Stimulated activated CD8-positive, alpha-beta memory T cell treated with anti-CD3 and anti-CD28 coated beads, Interleukin-4, amount 100 ng/mL, for 4 hours (primary cell): ENCODE measurements at places on chromosomes 4 and X.

- no peak for DNase-seq
Measured at GRCh38 chr4:119581190-119581873, 47.3 kb downstream of the PDE5A start.

DNA sequence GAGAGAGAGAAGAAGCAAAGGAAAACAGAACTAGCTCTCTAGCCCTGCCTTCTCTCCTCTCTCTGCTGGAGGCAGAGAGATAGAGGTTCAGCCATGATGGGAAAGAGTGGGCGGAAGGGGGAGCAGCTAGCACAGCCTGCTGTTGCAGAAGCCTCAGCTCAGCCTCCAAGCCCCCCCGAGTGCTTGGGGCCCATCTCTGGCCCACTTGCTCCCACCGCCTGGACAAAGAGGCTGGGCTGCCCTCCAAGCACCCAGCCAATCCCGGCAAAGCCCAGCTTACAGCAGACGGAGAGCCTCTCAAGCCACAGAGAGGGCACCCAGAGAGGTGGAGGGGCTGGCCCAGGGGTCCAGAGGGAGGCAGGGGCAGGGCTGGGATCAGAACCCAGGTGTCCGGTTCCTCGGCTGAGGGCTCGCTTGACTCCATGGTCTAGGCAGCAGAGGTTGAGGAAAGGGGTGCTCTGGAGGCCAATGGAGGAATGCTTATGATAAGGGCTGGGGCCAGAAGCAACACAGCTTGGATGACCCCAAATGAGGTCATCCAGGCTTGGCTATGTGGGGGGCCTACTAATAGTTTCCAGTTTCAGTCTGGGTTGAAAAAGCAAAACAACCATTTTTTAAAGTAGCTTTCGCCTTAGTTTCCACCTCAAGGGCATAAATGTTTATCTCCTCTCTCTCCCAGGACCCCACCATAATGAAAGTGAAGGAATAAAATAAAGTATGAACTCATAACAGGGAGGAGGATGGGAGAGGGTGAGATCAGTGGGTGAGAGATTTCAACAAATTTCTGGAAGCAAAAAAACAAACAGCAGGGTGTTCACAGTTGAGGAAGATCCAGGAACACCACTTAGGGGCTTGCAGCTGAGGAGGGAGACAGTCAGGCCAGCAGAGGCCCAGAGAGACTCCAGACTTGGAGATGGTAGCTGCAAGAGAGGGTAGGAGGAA, 24.9 kb upstream of the IQSEC2 start:
- no peak for DNase-seq

GRCh38 chrX:18997916-18998315, 14.0 kb upstream of the PHKA2 start:
- no peak for DNase-seq

DNA sequence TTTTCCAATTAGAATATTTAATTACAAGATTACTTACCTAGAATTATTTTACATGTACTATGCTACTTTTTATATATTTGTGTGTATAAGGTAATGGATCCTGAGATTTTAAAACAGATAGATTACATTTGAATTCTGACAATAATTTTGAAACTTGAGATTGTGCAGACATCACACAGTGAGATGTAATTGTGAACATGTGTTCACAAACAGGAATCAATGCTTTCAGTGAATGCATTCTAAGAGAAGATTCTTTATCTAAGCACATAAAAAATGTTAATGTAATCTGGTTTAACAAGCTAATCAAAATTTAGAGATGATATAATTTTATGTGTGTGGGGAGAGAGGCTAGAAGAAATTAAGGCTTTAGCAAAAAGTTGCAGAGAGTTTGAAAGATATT, 1925.5 kb downstream of the ARAP2 start:
- DNase-seq: no peak

DNA sequence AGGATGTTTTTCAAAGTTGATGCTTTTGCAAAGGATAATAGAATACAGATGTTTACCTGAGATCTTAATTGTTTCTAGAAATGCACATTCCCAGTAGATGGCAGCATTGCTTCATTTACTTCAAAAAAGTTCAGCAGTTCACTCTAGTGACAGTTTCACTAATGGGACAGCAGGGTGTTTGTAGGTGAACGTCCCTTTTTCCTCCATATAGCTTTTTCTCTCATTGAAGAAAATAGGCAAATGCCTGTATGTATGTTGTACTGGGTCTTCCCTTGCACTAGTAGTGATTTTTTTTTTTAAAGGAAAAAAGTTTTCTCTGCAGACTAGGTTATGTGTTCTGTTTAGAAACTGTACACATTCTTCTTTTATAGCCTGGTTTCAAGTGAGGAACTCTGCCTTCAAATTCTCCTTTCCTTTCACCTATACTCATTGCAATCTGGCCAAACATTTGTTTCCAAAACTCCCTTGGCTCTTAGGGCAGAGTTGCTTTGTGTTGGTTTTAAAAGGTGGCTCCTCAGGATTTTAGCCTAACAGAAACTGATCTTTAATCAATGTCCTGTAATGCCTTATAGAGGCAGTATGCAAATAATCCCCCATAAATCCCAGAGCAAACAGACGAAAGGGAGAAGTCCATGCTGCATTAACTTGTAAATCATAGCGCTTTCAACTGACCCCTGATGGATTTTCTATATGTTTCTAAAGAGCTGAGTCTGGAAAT, 86.3 kb downstream of the EGF start:
- no peak for DNase-seq

- DNase-seq: no peak
Measured at GRCh38 chrX:100316987-100317386, 93.1 kb downstream of the PCDH19 start.

- no peak for DNase-seq
Measured at GRCh38 chrX:44060221-44060620, 87.0 kb upstream of the NDP start.

DNA sequence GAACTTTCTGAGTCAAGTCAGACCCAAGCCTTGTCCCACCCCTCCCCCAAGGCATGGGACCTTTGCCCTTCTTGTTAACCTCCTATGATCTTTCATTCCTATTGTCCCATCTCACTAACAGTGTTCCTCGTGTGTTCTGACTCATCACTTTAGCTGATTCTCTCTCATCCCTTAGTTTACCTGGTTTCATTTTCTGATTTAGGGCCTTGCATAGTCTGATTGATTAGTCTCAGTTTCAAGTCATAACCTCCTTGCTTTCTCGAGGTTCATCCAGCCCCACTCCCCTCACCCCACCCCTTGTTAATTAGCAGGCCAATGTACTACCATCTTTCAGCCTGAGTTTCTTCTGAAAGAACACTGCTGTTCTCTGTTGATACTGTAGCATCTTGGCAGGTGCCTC, 517.4 kb downstream of the RPA4 start:
- no peak for DNase-seq

GRCh38 chrX:35023683-35024082, 81.1 kb downstream of the FAM47B start:
- DNase-seq: no peak

DNA sequence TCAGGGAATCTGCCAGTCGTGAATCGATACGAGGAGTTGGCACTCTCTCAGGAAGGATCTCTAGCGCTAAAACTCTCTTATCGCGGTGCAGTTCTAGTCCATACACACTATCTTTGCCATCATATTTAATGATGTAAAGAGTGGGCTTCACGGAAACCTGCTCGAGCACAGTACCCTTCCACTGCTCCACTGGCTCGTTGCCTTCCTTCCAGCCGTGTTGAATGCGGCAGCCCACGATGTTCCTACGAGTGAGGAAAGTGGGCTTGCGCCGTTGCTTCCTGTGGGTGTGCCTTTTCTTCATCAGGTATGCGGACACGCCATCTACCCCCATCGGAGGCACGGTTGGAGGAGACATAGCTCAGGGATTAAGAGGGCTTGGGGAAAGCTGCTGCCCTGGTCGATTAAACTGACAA, 661 bp downstream of the SPIN4 start:
- no peak for DNase-seq

DNA sequence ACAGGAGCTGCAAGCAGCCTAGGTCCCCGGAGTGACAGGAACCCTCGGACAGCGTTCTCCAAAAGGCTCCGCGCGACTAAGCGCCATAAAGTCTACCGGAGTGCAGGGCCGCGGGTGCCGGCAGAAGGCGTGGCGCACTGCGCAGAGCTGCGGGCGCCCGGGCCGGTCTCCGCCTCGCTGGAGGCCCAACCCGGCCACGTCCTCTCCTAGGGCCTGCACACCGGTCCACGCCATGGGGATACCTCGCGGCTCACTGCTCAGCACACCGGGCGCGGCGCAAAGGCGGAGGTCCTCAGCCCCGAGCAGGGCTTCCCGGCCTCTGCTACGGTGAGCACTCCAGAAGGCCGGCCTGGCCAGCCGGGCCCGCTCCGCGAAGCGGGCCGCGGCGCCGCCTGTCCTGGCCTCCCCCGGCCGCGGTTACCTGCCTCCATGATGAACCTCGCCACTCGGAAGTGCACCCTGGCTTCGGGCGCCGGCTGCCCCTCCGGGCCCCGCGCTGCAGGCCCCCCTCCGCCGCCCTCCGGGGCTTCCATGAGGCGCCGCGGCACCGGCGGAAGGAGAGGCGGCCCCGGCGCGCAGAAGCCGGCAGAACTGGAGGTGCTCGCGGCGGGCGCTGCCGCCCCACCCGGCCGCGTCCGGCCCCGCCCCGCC, at the start of gene CCNQ:
Gene CCNQ, minus strand, starts transcription at position 599 of the 651 bp plus-strand sequence. Its CDS starts 66 bp downstream, at position 533.
- DNase-seq: no peak

- no peak for DNase-seq
Measured at GRCh38 chrX:10367406-10367805, 210.6 kb downstream of the CLCN4 start.

GRCh38 chrX:1658071-1658491, 43.2 kb downstream of the ASMT start:
- no peak for DNase-seq

DNA sequence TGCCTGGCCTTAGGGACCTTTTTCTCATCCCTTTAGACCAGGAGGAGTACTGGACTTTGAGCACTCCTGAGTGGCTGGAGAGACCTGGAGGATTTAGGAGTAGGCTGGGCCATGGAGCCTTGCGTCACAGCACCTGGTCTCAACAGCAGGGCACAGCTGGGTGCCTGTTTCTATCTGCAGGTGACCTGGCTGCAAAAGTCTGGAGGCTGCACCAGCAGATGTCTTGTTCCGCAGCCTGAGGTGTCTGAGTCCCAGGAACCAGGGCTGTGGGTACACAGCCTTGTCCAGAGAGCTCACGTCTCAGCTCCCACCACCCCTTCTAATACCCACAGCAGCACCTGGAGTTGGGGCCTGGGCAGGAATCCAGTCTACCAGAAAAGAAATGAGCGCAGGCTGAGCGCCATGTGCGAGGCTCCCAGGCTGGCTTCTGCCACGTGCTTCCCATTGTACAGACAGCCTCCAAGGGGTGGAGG, 5.0 kb upstream of the NSD2 start:
- DNase-seq: no peak

DNA sequence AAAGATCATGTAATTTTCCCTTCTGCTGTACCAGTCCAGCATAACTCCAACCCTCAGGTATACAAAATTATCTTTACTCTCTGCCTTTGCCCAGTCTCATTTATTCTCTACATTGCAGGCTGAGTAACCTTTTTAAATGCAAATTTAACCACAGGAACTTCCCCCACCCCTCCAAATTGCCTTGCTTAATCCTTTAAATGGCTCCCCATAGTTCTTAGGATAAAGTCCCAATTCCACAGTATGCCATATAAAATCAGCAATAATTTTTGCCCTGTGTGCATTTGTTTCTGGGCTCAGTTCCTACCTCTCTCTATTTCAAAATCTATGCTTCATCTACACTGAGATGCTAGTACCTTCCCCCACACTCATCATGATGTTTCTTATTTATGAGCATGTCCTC, 879.7 kb downstream of the RPA4 start:
- no peak for DNase-seq

DNA sequence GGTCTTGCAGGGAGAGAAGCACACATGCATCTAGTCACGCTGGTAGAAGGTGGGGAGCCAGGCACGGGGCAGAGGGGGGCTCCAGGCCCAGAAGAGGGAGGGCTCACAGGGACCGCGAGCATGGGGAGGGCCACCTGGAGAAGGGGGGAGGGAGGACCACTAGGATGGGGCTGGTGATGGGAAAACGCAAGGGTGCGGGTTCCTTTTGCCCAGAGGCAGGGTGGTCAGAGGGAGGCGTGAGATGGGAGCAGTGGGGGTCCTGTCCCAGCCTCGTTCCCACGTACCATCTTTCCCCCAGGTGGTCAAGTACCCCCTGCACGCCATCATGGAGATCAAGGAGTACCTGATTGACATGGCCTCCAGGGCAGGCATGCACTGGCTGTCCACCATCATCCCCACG, 30.7 kb downstream of the WFS1 start:
- no peak for DNase-seq

DNA sequence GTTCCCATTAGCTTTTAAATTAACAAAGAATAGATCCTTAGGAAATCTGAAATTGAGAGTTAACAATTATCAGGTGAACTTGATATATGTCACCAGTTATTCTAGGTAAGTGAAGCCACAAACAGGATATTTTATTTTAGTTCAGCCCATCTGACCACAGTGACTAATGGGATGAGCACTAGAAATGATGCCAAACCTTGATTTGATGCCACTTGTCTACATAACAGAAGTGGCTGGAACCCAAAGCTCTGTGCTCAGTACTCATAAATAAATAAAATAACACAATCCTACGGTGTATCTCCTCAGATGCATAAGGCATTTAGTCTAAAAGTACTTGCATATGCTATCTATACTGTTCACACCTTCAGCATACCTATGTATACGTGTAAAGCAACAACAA, 12.2 kb downstream of the SLITRK4 start:
- DNase-seq: no peak

DNA sequence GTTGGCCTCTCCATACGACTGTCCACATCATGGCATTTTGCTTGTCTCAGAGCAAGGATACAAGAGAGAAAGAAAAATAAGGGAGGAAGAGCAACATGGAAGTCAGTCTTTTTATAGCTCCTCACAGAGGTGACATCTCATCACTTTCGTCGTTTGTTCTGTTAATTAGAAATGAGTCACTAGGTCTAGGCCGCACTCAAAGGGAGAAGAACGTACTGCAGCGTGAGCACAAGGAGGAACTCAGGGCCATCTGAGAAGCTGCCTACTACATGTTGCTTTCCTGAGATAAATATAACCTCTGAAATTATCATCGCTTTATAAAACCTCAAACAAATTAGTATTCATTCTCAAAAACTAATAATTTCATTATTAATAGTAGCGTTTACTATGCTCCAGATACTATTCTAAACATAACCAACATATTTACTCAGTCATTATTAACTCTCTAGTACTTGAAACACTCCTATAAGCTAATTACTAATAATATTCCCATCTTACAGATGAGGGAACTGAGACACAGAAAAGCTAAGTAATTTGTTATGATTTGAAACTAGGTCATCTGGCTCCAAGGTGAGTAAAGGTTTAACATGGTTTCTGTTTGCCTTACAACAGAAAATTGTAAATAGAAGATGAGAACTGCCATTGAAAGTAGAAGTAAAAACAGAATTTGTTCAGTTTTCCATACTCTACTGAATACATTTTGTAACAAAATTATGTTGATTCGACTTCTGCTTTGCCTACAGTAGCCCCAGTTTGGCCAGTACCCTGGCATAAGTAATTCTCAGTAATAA, 213.2 kb upstream of the UGT8 start:
- DNase-seq: no peak
